ENCODE measurements at places on chromosomes 3 and 15.
A peak's percentile ranks its signal among the peaks of the same experiment; 100 is the strongest.

DNA sequence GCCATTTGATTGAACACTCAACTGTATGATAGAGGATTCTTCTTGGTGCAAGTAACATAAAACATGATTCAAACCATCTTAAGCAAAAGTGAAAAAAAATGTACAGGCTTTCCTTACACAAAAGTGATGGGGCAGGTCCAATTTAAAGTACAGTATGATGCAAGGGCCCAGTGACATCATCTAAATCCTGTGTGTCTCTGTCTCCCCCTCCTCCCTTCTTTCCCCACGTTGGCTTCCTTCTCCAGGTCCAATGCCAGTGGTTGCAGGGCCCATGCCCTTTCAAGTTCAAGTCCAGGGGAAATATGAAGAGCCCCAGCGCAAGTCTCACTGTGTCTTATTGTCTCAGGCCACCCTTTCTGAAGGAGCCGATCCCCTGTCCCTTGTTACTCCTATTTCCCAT is 332.3 kb downstream of the SHQ1 start:
- DNase-seq, result no peak

DNA sequence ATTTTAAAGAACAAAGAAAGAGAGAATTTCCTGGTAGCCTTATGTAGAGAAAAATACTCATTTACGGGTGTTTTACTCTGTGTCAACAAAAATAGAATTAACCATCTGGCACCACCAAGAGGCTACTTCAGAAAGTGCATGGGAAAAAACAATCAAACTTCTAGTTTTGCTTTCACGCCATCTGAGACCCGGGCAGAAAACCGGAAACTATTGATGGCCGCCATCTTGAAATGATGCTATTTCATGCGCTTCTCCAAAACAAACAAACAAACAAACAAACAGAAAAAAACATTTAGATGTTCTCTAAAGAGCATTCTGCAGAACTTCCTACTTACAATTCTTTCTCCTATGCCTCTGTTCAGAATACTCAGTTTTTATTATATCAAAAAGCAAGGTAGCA is 49.4 kb upstream of the SYNPR start:
- DNase-seq, result peak; percentile 36

- DNase-seq, result peak; percentile 64
Measured at GRCh38 chr3:115804713-115805119, 181.4 kb downstream of the GAP43 start.

- DNase-seq, result no peak
Measured at GRCh38 chr15:93485438-93486327, 396.7 kb upstream of the RGMA start.

- DNase-seq, result no peak
Measured at GRCh38 chr3:171011109-171011872, 15.2 kb downstream of the SLC2A2 start.

DNA sequence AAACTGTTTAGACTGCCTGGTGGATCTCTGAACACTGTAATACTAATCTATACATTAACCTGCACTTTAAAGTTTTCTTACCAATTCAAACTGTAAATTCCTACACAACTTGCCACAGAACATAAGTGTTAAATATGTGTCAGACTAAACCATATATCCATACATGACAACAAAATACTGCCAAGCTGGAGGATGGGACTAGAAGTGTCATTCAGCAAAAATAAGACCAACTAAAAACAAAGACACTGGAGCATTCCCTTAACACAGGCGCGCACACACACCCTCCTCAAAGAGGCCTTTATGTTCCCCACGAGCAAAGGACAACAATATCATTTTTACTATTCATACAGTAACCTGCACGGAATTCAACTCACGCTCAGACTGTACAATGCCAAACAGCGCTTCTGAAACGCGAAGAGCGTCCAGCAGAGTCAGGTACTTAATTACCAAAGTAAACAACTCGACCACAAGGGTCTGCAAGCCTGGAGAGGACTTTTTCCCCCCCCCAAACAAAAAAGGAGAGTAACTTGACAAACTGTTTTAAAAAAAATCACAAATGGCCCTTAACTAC is 1.1 kb downstream of the DCUN1D1 start:
- no peak for DNase-seq

GRCh38 chr3:15708882-15709677 is 88.7 kb downstream of the ANKRD28 start:
- DNase-seq, result peak; percentile 5

GRCh38 chr3:178255315-178255714 is 280.9 kb upstream of the KCNMB2 start:
- DNase-seq, result no peak

- DNase-seq, result no peak
Measured at GRCh38 chr15:25208735-25209134, 230.1 kb downstream of the UBE3A start.

DNA sequence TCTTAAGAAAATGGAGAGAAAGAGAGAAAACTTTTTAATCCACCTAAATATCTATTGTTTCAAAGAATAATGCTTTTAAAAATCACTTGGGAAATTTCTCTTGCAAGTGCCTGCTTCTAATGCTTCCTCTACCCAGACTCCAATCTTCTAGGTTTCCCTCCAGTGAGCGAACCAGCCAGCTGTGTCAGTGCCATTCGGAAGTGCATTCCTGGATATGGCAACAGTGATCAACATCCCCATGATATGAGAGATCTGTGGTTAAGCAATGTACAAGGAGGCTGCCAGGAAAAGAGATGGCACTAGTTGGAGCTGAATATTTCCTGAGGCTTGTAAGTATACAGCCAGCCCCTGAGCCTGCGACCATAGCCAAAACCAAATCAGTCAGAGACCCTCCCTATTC is 53.3 kb upstream of the KCNMB2 start:
- DNase-seq, result no peak

DNA sequence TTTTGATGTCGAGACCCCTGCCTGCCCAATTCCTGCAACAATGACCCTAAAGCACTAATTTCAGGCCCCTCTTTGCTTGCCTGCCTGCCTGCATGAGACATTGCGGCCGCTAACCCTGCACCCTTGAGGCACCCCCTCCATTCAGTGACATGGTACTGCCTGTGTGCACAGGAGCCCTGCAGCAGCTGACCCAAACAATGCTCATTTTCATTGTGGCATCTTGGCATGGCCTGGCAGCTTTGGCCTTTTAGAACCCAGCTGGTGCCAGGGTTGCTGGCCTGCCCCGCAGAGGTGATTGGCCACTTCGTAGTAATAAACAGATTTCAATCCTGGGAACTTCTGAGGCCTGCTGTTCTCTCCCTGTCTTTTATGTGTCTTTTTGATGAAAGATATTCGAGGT is 33.8 kb downstream of the SLCO3A1 start:
- DNase-seq, result no peak

DNA sequence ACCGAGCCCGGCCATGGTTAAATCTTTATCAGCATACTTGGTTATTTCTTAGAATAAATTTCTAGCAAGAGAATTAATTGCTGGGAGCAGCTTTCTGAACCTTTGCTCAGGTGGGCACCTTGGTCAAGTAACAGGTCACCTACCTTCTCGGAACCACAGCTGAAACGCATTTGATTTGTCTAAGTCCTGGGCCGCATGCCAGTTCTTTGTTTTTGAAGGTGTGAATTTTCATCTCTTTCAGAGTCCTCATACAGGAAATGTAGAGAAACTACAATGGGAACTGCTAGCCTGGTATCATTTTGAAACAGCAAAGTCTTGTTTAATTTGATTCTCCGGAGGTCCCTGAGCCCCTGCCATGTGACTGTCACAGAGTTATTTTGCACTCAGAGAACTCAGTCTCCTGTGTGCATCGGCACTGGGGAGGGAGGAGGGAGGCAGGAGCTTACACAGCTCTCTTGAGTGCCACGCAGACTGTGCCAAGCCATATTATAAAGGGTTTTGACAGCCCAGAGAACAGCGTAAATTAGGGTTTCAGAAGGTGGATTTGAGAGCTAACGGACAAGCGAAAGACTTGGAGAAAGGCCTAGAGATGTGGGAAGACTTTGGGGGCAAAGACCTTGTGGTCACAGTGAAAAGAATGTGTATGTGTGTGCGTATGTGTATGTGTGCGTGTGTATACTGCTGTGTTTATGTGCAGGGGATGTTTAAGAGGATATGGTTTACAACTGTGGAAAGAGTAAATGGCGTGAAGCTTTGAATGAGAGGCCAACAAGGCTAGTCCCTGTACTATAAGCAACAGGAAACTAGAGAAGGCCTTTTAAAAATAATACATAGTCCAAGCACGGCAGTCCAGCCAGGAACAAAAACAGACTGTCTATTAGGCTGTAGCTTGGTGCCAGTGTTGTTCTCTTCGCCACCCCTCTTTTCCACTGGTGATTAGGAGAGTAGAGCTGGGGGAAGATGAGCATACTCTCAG is 61.8 kb upstream of the ATP13A3 start:
- no peak for DNase-seq

GRCh38 chr3:160921020-160921635 is 165.1 kb downstream of the PPM1L start:
- peak; percentile 66 for DNase-seq

DNA sequence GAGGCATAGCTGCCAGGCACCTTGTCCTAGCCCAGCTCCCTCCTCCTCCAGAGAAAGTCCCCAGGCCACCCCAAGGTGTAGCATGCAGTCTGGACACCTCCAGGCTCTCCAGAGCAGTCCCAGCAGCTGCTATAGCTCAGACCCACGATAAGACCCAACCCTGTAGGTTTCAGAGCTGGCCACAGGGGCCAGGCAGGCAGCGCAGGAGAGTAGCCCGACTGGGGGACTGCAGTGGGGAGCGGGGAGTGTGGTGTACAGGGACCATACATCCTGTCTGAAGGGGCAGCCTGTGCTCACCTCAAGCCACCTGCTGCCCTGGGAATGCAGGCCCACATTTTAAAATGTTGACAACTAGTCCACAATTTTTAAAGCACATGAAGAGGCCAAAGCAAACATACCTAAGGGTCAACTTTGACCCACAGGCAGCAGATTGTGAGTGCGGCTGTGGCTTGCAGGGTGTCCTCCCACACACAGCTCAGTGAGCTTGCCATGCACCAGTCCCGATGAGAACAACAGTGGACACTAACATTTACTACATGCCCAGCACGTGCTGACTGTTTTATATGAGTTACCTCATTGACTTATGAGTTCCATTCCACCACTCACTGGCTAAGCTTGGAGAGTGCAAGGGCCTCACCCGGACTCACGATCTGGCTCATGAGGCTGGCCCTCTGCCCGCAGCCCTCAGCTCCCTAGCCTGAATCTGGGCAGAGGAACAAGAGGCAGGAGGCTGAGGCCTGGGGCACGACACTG is 81.4 kb downstream of the DNAJB8 start:
- DNase-seq, result peak; percentile 86

DNA sequence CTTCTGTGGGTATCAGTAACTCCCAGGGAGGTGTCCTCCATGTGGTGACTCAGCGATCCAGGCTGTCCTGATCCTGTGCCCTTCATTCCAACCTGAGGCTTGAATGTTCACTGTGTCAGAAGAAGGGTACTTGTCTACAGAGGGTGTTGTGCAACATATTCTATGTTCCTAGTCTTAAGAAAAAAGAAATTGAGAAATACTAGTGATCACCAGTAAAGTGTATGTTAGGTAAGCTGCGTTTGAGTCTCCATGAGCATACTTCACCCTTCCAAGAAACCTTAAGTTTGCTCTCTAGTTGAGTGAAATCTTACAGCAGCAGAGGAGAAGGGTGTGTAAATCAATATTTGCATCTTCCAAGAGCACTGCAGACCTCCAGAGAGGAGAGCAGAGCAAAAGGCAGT is 122.2 kb upstream of the SLC24A5 start:
- no peak for DNase-seq

GRCh38 chr3:194749631-194750490 is 64.2 kb downstream of the FAM43A start:
- no peak for DNase-seq

GRCh38 chr15:87573039-87573438 is 683.5 kb downstream of the NTRK3 start:
- no peak for DNase-seq

DNA sequence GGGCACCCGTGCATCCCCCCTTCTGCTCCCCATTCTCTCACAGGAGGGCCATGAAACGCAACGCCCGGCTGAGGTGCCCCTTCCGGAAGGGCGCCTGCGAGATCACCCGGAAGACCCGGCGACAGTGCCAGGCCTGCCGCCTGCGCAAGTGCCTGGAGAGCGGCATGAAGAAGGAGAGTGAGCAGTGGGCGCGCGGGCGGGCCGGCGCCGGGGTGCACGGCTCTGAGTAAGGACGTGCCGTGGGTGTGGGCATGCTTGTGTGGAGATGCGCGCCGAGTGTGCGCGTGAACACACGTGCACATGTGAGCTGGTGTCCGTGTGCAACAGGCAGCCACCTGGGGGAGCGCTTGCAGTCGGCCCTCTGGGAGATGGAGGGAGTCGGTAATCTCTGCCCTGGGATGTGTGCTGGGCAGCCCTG is 28.1 kb downstream of the NR1I2 start:
- DNase-seq, result peak; percentile 25

DNA sequence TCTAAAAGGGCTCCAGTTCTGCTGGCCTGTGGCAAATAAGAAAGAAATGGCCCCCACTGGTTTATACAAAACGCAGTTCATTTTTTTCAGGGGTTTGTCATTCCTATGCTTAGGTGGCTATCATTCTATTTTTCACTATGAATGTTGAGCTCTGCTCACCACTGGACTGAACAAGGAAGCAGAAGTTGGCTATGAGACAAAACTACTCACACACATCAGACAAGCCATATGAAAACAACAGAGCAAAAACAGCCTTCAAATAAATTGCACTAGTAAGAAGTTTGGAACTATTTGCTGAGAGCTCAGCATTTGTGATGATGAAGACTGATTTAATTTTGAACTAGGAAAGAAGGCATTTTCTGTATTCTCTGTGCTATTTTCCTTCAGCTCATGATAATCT is 328.5 kb downstream of the MECOM start:
- no peak for DNase-seq

DNA sequence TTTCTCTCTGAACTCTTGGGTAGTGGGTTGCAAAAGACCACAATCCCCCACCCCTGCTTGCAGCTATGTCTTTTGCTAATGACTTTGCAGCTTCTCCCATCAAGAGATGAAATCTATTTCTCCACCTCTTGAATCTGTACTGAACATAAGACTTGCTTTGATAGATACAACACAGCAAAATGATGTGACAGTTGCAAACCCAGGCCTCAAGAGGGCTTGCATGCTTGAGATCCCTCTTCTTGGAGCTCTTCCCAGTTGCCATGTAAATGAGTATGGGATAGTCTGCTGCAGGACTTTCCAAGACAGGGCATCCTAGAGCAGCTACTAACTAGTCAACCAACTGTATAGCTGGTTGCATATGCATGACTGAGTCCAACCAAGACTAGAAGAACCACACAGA is 783.6 kb downstream of the PDCD6IP start:
- DNase-seq, result no peak

DNA sequence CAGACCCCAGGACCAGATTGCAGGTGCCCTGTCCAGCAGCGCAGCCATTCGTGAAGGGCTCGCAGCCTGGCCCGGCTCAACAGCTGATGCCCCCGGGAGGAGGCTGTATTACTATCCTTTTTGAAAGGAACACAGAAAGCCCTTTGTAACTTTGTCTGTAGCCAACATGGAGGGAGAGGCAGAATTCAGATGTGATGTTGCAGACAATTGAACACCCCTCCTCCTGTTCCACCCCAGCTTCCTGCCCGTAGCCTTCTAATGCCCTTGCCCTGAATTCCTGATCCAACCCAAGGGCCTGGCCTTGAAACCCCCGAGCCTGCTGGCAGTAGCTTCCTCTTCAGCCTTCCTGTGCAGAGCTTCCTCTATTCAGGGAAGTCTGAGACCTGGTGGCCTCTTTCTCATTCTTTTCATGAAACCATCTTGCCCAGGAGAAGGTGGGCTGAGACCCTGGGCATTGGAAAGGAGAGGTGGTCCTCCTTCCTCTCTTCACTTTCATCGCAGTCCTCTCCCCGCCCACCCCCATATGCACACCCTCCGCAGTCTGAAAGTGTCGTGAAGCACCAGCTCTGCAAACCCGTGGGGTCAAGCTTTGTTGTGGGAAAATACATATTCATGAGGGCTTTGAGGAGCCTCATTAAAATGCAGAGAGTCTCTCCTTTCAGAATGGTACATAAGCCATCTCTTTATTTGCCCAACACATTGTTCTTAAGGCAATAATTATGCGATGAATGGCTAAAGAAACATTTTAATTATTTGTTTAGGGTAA is 109.2 kb downstream of the APBA2 start:
- no peak for DNase-seq

Data from AG08396 (cell line).